ENCODE measurements at places on chromosomes 12 and 14.

DNA sequence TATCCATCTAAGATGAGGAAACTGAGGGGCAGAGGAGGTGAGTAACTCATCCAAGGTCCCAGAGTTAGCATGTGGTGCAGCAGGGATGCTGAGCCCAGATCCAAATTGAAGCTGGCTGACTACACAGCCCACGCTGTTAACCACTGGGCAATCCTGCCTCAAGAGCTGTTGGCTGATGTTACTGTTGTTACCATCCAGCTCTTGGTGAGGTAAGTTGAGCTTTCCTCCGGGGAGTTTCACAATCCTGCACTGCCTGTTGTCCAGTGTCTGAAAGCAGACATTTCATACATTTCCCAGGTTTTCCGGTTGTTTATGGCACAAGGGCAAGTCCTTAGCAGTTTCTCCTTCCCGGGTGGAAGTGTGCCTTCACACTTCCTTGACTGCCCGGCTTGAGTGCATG, 14.5 kb downstream of the CYP46A1 start:
- DNase-seq, result no peak

DNA sequence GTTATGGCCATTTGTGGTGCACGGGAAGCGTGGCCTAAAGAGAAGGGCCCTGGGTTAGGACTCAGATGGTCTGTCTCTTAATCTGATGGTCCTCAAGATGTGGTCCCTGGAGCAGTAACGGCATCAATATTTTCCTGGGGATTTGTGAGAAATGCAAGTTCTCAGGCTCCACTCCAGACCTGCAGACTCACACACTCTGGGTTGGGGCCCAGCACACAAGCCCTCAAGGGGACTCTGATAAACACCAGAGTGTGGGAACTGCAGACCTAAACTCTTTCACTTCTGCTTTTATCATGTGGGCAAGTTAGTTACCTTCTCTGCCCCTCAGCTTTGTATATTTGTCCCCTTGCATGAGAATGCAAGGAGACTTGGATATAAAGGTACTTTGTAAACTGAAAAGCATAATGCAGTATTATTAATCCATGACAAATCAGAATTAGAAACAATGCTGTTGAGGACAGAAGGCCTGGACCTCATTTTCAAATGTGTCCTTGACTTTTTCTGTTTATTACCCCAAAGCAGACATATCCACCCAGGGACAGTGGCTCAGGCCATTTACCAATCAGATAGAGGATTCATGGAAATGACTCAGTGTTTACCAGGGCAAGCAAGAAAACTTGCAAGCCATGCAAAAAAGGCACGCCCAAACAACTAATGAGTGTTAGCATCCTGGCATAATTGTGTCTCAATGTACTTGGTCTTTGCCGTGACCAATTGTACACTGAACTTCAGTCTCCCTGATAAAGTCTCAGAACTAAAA, 157.0 kb downstream of the ASCL1 start:
- DNase-seq, result no peak

- DNase-seq, result peak; percentile 14
Observed at GRCh38 chr12:71639341-71639760, 24.3 kb downstream of the ZFC3H1 start.

DNA sequence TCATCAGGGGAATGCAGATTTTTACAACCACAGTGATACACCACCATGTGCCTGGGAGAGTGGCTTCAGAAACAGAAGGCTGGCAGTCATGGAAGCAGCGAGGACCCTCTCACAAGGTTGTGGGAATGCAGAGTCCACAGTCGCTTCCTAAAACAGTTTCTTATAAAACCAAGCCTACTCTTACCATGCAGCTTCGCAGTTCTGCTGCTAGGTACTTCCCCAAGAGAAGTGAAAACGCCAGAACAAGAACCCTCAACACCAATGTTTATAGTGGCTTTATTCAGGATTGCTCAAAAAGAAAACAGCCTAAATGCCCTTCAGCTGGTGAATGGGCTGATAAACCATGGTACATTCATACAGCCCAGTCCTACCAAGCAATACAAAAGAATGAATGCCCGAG, 87.2 kb downstream of the DDX51 start:
- DNase-seq, result no peak

DNA sequence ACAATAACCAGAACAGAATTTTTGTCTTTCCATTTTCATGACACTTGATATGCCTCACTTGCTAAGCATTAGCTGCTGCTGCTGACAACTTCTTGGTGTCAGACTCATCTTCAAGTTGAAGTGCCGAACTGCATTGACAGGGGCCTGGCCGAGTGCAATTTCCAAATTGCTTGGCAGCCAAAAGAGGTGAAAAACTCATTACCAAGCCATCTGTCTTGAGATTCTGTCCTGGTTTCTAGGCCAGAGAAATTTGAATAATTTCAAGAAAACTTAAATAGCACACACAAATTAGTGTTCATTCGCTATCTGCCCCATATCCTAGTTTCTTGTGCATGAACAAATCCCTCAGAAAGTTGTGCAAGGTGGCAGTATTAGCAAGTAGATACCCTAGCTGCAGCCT, 165.3 kb upstream of the RASSF8 start:
- DNase-seq, result no peak

DNA sequence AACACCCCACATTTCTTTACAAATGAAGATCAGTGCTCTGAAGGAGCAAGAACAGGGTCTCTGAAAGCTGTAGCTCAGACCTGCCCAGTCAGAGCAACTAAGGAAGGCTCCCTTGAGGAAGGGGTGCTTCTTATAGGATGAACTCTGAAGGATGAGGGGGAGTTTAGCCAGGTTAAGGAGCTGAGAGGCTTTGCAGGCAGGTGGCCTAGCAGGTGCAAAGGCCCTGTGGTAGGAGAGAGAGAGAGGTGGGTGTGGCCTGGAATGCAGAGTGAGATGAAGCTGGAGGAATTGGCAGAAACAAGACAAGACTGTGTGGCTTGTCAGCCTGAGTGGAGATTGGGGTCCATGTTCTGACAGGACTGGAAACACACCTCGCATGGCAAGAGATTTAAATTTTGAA, 20.5 kb upstream of the FAM222A start:
- no peak for DNase-seq

- DNase-seq, result no peak
Observed at GRCh38 chr12:91213-91612, 24.6 kb downstream of the IQSEC3 start.

DNA sequence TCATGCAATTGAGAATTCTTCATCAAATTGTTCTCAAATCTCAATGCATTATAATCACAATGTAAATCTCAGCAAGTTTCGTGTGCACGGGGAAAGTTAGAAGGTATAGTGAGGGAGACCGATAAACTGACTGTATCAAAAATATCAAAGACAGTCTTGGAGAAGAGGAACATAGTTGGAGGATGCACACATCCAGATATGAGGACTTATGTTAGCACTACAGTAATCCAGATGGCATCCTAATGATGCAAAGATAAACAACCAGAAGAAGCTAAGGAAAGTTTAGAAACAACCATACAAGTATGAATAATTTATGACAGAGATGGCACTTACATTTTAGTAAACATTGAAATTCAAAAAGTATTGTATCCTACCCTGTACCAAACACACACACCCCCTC, 760.1 kb downstream of the RPS29 start:
- no peak for DNase-seq

DNA sequence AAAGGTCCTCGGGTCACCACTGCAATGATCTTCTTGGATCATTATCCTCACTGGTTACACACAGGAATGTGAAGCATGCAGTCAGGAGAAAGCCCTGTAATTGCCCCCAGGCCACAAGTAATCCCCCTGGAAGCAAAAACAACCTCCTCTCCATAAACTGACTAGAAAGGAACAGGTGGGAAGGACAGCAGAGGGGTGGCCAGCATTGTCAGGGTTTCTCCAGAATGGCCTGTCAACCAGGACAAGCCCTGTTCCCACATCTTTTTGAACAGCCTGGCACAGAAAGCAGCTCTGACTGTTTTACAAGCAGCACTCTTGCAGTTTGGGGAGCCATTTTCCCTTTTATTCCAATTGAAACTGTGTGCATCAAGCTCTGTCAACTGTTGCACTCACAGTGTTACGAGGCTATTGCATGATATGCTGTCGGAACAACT, 36.1 kb downstream of the TMCC3 start:
- peak; percentile 86 for DNase-seq

DNA sequence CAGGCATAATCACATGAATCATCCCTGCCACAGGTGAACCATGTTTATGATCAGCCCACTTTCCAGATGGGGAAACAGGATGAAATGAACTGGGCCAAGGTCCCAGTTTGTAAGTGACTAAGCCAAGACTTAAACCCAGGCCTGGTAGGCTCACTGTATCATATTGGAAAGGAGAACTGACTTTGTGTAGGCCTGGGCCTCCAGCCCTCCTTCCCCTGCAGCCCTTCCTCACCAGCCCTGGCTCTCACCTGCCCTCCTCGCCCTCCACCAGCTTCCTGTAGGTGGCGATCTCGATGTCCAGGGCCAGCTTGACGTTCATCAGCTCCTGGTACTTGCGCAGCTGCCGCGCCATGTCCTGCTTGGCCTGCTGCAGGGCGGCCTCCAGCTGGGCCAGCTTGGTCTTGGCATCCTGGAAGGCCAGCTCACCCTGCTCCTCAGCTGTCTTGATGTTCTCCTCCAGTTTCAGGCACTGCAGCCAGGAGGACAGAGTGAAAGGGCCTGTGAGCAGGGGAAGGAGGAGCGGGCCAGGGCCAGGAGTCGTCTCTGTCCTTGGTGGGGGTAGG, 19.8 kb downstream of the KRT80 start:
- no peak for DNase-seq

DNA sequence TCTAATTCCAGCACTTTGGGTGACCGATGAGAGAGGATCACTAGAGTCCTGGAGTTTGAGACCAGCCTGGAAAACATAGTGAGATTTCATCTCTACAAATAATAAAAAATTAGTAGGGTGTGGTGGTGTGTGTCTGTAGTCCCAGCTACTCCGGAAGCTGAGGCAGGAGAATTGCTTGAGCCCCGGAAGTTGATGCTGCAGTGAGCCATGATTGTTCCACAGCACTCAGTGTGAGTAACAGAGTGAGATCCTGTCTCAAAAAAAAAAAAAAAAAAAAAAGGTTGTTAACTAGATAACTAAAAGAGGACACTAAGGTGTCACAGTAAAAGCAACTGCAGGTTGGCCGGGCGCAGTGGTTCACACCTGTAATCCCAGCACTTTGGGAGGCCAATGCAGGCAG, 121.3 kb upstream of the MAX start:
- DNase-seq, result no peak

Measured in renal cortical epithelial cell (primary cell).